ENCODE measurements at places on chromosomes 5 and 9. TPM values are rescaled to one million over a fixed set of nuclear protein-coding genes. Genes with fewer than 3 reads are reported as not detected.

CAMK4 gene
- total RNA-seq: 78.2 TPM

NPR2 gene
- 15.2 TPM for total RNA-seq

FBXW5 gene
- total RNA-seq: 41.8 TPM

SPATA31D4 gene
- not detected for total RNA-seq

Measured in temporal lobe (tissue), 4 donors.